Muscle of back (tissue), 13 donors: ENCODE measurements at places on chromosomes 2 and 18. TPM values are rescaled to one million over a fixed set of nuclear protein-coding genes. Genes with fewer than 3 reads are reported as not detected.

The OR6B2 gene
- not detected for polyA plus RNA-seq

The ELOA2 gene
- not detected for polyA plus RNA-seq

The DDX18 gene
- 51.6 TPM for polyA plus RNA-seq

The SP110 gene
- 13.0 TPM for polyA plus RNA-seq

The DAW1 gene
- polyA plus RNA-seq = not detected

The ADGRF3 gene
- 0.25 TPM for polyA plus RNA-seq

The C1QL2 gene
- not detected for polyA plus RNA-seq

The CHST10 gene
- polyA plus RNA-seq = 11.4 TPM

The RGPD6 gene
- polyA plus RNA-seq = 14.7 TPM

The DSG2 gene
- polyA plus RNA-seq = 7.2 TPM

The ACOXL gene
- polyA plus RNA-seq = 0.53 TPM

The FLACC1 gene
- 2.9 TPM for polyA plus RNA-seq

The SMCHD1 gene
- 28.9 TPM for polyA plus RNA-seq

The PRSS56 gene
- 2.1 TPM for polyA plus RNA-seq

The SLC38A11 gene
- 0.71 TPM for polyA plus RNA-seq

The RFTN2 gene
- 19.4 TPM for polyA plus RNA-seq

The HOXD1 gene
- polyA plus RNA-seq = 1.6 TPM

The COMMD1 gene
- 85.8 TPM for polyA plus RNA-seq

The LRRC30 gene
- 2.7 TPM for polyA plus RNA-seq

The RGPD3 gene
- polyA plus RNA-seq = not detected

The EPHA4 gene
- 23.8 TPM for polyA plus RNA-seq

The CFAP221 gene
- 1.2 TPM for polyA plus RNA-seq

The SLC14A1 gene
- 1.3 TPM for polyA plus RNA-seq

The INHA gene
- polyA plus RNA-seq = 0.78 TPM

The OTOF gene
- 14.0 TPM for polyA plus RNA-seq

The PRKAG3 gene
- polyA plus RNA-seq = 32.1 TPM

The VIT gene
- 4.1 TPM for polyA plus RNA-seq

The MC5R gene
- 1.9 TPM for polyA plus RNA-seq

The SCYGR4 gene
- not detected for polyA plus RNA-seq

The RIOK3 gene
- 73.6 TPM for polyA plus RNA-seq

The FBLN7 gene
- polyA plus RNA-seq = 14.6 TPM

The REG3A gene
- polyA plus RNA-seq = not detected

The CNGA3 gene
- 0.97 TPM for polyA plus RNA-seq
